Thoracic aorta (tissue), 2 donors: ENCODE measurements at places on chromosomes 7 and 10. TPM values are rescaled to one million over a fixed set of nuclear protein-coding genes. Genes with fewer than 3 reads are reported as not detected.

The HOXA7 gene
- 0.28 TPM for total RNA-seq

The NKX1-2 gene
- not detected for total RNA-seq

The ITGB8 gene
- 11.9 TPM for total RNA-seq

The ZRANB1 gene
- total RNA-seq, result 30.1 TPM

The MRPS33 gene
- 8.0 TPM for total RNA-seq

The ZEB1 gene
- 101 TPM for total RNA-seq

The GIMAP1 gene
- total RNA-seq, result 7.8 TPM

The DRGX gene
- total RNA-seq, result not detected
